ENCODE measurements at places on chromosomes 4 and X.

DNA sequence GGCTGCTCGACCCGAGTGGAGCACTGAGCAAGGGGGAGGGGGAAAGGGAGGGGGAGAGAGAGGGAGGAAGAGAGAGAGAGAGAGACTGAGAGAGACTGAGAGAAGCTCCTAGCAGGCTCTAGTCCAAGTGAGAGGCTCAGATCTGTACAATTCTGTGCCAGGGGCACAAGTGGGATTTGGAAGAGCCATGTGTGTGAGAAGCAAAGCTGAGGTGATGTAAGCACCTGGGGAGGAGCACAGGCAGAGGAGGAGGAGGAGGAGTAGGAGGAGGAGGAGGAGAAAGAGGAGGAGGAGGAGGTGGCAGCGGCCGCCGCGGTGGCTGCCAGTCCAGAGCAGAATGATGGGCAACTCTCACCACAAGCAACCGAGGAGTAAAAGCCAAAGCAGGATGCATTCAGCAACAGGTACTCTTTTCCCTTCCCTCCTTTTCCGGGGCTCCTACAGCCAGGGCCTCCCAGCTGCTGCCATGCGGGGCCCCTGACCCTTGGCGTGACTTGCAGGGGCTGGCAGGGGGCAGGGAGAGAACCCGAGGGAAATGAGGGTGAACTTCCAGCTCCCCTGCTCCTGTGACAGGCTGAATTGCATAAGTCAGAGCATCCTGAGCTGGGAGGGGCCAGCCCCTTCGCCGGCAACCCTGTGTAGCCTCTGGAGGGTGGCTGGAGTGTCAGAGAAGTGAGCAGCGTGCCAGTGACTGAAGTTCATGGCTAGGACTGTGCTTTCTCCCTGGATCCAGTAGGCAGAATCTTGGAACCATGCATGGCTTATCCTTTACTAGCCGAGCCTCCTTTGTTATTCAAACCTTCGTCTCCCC is 62.2 kb downstream of the RTL5 start:
- no peak for DNase-seq

DNA sequence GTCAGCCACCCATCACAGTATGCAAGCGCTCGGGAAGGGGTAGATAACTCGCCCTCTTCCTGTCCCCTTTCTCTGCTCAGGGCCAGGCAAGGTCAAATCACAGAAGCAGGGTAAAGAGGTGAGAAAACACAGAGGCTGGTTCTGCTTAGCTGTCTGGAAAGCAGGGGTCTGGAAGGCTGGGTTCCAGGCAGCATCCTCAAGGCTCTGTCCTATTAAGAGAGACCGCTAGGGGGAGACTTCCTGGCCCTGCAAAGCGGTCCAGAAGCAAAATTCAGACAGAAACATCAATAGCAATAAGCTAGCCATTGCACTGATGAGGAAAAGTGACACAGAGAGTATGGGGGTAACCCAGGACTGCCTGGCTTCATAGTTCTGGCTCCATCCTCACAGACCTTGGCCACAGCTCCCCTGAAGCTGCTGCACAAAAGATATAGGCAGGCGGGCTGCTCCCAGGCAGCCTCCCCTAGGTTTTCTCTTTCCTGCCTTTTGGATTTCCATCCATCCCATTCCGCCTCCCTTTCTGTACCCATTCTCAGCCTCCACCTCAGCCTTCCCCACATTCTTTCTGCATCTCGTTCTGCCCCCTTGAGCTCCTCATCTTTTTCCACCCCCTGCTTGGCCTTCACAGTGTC is 308.5 kb downstream of the EVC2 start:
- no peak for DNase-seq

DNA sequence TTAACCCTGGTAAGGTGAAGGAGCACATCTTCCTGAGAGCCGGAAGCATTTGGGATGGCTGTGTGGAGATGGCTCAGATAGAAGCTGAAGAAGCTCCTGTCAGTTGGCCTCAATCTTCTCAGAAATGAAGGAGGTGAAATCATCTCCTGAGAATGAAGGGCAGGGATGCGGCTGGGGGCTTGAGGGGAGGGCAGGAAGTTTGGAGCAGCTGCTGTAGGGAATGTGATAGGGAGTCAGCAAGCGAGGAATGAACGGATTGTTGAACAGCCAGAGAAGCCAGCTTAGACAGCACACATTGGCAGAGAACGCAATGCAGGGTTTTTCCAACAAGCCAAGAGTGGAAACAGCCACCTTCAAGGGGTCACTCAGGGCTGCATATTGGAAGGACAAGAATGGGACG is 10.0 kb downstream of the KCNE5 start:
- DNase-seq: no peak

DNA sequence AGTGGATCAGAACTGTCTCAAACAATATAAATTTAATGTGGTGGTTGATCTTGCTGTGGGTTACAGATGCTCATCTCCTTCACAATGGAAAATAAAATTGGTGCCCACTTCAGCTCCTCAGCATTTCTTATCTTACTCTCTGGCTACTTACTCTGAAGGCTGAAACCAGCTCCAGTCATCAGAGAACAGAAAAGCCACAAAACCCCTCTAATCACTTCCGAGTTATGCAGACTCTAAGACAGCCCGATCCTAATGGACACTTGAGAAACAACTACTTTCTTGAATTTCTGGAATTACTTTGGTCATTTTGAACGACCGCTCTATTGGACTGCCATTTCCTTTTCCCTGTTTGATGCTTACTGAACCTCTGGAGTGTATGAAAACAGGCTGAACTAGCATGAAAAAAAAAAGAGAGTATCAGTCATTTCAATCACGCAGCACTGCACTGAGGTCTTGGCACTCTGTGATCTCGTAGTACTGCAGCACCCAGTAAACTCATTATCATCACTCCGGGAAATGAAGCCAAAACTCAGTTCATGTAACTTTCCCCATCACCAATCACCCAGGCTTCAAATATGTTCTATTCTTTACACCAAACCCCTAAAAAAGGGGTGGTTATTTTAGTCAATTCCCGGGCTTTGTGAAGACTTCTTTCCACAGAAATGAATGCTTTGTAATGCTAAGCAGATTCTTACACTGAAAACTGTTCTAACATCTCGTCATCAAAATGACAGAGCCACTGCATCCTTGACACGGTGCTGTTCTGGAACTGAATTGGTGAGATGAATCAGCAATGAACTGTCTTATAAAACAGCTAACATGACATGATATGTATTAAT is 54.5 kb downstream of the TSPAN5 start:
- no peak for DNase-seq

DNA sequence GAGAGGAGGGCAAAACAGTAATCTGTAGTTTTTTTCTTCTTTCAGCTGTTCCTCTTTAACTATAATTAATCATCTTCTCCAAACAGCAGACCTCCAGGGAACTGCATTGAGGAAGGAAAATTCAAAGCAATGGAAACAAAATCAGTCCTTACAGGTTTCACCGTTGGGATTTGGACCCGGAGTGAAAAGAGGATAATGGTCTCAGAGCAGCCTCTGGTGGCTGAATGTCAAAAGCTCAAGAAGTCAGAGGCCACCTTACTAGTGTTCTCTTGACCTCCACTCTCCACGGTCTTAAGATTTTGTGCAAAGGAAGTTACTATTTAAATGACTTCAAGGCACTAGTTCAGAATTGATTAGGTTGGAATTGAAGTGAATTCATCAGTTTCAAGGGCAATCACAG is 16.0 kb upstream of the MID1 start:
- no peak for DNase-seq

GRCh38 chrX:3697220-3697684 is 16.2 kb downstream of the PRKX start:
- no peak for DNase-seq

Data from activated CD8-positive, alpha-beta memory T cell treated with anti-CD3 and anti-CD28 coated beads for 24 hours (primary cell).